ENCODE measurements at places on chromosomes 7 and 10.
A peak's percentile ranks its signal among the peaks of the same experiment; 100 is the strongest.

- no peak for DNase-seq
Measured at GRCh38 chr10:11475831-11476434, 135.5 kb downstream of the USP6NL start.

DNA sequence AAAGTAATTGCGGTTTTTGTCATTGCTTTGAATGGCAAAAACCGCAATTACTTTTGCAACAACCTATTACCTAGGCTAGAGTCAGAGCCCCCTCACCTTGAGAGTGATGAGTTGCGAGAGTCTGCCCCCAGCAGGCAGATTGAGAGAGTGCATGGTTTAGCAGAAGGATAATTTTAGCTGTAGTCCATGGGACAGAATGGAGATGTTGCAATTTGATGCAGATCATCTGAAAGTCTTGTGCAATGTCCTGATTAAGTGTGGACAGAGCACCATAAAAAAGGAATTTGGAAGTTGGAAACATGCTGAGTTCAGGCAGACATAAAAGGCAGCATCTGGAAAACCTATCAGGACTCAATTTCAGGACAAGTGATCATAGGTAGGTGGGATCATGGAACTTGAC is 48.7 kb downstream of the GPR141 start:
- no peak for DNase-seq

DNA sequence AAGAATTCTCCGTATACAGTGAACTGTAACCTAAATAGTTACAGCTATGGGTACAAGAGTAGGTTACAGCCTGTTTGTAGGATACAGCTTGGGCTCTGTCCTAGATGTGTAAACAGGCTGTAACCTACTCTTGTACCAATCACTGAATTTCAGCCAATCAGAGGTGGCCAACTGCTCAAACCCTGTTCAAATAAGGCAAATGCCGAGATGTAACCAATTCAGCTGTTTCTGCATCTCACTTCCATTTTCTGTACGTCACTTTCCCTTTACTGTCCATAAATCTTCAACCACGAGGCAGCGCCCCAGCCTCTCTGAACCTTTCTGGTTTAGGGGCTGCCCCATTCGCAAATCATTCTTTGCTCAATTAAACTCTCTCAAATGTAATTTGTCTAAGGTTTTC is 8.3 kb upstream of the MMP21 start:
- DNase-seq = no peak

DNA sequence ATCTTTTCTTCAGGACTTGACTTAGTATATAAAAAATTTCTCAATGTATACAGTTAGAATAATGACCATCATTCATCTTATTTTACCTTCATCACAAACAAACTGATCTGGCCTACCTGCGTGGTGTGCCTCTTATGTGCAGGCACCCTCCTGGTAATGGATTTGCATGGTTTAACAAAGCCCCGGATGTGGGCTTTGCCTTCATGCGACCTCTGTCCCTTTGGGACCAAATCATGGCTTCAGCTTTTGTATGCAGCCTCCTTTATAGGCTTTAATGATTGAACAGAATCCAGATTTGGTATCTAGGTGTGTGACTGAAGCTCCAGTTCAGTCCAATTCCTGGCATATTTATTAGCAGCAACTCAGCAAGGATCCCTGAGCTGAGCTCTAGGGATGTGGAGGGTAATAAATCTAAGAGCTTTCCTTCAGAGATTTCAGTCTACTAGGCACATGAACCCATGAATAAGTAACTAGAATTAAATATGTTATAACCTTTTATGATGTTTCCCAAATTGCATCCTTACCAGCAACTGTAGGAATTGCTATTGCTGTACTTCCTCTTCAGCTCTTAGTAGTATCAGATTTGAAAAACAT is 256.9 kb downstream of the ABCA13 start:
- no peak for DNase-seq

- DNase-seq = peak; percentile 55
Measured at GRCh38 chr7:158759749-158760444, 55.3 kb upstream of the NCAPG2 start.

- no peak for DNase-seq
Measured at GRCh38 chr7:120554960-120555571, 282.1 kb downstream of the KCND2 start.

DNA sequence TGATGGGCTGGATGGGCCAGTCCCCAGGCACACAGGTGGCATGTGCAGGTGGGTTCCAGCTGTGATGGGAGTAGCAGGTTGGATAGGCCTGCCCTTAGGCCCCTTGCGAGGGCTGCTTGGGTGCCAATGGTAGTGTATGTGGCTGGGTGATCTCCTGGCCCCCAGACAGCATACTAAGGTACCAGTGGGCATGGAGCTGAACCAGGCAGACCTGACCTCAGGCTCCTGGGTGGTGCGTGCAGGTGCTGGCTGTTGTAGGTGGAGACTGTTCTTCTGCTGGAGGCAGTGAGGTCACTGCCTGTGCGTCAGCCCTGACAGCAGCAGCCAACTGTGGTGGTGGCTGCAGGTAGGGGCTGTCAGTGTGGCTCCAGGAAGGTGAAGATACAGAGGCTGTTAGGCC is 384.7 kb downstream of the ANKRD7 start:
- DNase-seq = no peak

DNA sequence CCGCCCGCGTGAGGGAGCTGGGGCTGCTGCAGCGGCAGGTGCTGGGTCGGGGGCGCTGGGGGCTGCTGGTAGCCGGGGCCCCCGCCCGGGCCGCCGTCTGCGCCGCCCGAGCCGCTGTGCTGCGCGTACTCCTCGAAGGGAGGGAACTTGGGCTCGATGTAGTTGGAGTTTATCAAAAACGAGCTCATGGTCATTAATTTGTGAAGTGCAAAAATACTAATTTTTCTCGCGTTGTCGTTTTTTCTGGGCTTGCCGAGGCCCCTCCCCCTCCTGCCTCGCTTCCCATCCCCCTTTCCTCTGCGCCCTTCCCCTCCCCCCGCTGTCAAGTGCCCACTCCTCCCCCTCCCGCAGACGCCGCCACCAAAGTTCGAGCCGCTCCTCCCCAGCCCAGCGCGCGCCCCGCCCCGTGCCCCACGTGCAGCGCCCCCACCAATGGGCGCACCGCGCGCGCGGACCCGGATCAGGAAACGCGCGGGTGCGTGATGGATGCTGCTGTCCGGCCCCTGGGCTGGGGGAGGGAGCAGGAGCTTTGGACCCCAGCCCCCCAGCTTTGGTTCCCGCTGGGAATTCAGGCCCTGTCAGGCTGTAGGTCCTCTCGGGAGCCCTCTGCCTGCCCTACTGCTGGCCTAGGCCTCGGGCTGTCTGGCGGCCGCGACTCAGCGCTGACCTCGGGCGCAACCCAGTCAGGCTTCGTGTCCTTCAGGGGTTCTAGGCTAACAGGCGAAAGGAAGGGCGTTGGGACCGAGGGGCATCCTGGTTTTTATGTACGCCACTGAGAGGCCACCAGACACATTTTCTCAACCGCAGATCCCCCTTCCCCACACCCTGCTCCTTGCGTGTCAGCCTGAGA is at the start of gene HOXA4:
Gene HOXA4, minus strand, starts transcription at position 218 of the 850 bp plus-strand sequence. Its CDS starts 24 bp downstream, at position 194.
- DNase-seq = peak; percentile 16

DNA sequence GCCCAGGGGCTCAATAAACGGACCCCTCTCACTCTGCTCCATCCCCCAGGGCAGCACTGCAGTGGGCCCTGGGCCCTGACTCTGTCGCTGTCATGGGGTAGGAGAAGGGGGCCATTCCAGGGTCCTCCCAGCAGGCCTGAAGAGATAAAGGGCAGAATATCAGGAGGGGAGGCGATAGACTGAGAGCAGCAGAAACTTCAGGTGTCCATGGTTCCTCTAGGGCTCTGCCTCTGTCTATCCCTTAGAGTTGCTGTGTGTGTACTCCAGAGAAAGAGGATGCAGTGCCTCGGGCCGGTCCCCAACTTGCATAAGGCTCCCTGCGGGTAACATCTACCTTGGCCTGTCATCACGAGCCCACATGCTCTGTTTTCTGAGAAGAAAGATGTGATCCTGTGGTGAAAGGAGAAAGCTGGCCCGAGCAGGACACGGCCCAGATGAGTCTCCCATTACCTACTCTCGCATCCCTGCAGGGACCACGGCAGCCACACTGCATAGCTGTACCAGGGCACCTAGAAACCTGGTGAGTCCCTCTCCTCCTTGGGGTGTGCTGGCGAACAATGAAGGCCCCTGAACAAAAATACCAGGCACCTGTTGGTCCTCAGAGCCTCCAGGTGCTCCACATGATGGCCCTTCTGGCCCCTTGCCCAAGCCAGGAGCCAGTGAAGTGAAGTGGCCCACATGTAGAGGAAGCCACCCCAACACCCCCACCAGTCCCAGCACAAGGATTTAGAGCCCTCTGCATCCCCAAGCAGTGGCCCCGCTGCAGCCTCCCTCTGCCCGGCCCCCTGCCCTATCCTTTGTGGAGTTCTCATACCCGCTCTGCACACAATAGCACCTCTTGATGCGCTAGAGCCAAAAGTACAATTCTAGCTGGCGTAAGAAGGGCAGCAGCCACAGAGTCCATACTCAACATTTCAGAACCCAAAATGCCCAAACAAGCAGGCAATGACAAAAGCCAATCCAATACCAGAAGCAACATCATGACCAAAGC is 106.8 kb downstream of the ARHGAP22 start:
- DNase-seq = no peak

DNA sequence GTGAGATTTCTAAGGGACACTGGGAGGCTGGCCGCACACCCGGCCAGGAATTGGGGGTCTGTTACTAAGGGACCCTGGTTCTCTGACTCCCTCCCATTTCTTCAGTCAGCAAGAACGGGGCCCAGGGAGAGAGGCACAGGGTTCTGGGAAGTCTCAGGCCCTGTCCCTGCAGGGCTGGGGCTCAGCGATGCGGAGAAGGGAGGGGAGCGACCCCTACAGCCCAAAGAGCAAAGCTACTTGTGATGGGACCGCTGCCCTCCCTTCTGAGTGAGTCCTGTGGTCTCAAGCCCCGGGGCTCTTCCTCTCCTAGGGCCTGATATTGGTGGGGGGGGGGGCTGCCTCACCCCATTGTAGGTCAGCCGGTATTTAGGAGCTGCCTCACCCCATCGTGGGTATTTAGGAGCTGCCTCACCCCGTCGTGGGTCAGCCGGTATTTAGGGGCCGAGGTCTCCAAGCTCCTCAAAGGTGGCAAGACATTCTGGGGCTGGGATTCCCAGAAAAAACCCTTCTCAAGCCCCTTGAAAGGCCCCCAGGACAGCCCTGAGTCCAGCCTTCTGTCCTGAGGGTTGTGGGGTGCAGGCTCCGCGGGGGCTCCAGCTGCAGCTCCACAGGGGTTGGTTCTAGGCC is 16.9 kb upstream of the NKX6-2 start:
- no peak for DNase-seq

DNA sequence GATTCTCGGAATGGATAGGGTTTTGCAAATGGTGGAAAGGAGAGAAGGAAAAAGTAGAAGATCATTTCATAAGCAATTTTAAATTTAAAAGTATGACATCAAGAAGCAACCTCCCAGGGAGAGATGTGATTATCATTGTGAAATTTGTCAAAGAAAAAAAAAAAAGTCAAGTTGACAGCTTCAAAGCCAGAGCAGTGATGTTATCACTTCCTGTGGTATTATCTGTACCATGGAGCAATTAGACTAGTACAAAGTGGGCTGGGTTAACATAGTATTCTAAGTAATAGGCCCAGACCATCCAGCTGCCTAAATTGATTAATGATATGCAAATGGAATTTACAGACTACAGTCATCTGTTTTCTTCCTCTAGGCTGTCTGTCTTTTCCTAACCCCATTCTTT is 84.0 kb upstream of the NPY start:
- DNase-seq = no peak

GRCh38 chr7:115987486-115987885 is 43.1 kb downstream of the TFEC start:
- no peak for DNase-seq

DNA sequence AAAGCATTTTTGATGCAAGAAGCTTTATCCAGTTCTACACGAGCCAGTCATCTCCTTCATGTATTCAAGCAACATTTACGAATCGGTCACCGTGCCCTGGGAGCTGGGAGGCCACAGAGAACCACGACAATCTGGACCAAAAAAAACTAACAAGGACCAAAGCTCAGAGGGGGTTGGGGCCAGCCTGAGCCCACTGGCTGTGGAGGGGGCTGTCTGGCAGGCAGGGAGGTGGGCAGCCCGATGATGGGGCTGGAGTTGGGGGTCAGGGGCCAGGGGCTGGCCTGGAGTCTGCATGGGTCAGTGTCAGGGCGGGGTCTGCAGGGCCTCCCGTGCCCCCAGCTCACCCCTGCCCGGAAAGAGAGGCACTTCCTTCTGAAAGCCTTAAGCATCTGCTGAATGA is 12.5 kb upstream of the GRIFIN start:
- DNase-seq = no peak

DNA sequence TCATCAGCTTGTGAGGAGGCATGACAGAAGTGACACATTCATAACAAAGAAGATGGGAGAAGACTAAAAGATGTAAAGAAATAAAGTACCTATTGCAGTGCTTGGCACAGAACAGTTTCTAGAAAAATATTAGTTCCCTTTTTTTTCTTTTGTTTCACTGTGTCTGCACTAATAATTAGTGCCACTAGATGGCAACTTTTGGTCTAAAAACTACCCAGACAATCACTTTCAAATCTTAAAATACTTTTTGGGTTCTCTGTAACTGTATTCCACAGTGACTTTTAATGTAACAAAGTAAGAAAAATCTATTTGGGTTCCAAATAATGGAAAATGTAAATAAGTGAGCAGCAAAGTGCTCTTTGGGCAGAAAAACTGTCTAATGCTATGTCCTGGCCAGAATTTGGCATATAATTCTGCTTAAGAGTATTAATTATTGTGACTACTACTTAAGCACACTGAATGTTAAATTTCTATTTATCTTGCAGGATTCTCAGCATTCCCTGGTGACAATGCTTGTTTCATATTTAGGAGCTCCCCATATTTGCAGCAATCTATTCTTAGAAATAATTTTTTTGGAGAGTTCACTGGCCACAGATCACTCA is 134.8 kb upstream of the KIF5B start:
- DNase-seq = no peak

Data from NCI-H2107 (cell line).